ENCODE measurements at places on chromosomes 13 and 19. TPM values are rescaled to one million over a fixed set of nuclear protein-coding genes. Genes with fewer than 3 reads are reported as not detected.

Gene ELAVL1
- polyA plus RNA-seq: 64.3 TPM

Gene LILRA1
- polyA plus RNA-seq: 0.45 TPM

- peak; percentile 73 for DNase-seq
Observed at GRCh38 chr19:48799358-48800300, 11.2 kb downstream of the BCAT2 start.

Gene IZUMO1
- polyA plus RNA-seq: 3.6 TPM

- DNase-seq: no peak
Observed at GRCh38 chr19:13207237-13207845, 57.1 kb downstream of the IER2 start.

DNA sequence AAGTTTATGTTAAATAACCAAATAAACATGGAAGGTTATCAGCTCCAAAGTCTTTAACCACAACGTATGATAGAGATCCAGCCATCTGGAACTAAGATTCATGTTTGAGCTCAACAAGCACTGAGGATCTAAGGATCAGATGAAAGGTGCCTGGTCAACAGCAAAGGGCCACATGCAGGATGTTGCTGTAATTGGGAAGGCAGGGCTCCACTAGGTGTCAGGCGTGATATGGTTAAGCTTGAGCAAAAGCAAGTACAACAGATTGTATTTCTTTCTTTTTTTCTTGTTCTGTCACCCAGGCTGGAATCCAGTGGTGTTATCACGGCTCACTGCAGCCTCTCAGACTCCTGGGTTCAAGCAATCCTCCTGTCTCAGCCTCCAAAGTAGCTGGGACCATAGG, 12.0 kb downstream of the EBPL start:
- DNase-seq: no peak

DNA sequence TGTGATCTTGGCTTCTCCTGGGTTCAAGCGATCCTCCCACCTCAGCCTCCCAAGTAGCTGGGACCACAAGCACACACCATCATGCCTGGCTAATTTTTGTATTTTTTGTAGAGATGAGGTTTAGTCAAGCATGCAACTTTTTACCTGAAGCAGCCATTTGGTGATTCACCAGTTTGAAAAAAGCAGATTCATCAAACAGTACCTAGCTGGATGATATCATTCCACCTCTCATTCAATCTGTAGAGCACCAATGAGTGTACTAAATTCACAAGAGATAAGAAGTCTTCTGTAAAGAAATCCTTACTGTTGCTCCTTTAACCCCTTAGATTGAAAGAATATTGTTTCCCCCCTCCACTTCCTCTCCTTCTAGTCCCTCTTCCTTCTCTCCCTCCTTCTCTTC, 261.1 kb upstream of the RFC3 start:
- no peak for DNase-seq

Gene FFAR3
- polyA plus RNA-seq: 0.31 TPM

- DNase-seq: no peak
Observed at GRCh38 chr13:23588666-23589065, 18.5 kb downstream of the TNFRSF19 start.

DNA sequence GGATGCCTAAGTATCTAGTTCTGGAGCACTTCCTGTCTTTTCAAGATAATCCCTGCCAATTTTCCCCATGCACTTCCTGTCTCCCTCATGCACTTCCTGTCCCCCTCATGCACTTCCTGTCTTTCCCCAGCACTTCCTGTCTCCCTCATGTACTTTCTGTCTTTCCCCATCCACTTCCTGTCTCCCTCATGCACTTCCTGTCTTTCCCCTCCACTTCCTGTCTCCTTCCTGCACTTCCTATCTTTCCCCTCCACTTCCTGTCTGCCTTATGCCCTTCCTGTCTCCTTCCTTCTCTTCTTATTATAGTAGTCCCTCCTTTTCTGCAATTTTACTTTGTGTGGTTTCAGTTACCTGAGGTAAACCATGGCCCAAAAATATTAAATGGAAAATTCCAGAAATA, 3.0 kb upstream of the TNNT1 start:
- DNase-seq: no peak

DNA sequence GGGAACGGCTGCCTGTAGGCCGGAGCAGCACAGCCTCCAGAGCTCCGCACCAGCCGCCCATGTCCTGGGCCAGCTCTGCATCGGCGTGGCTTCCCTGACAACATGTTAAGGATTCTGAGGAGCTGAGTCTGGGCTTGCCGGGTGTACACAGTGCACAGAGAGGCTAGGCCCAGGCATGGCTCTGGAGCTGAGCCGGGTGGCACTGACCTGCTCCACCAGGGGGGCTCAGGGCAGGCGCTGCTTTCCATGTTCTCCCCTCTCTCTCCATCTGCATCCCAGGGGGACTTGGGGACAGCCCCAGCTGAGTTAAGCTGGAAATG, 31.6 kb downstream of the AP1M1 start:
- no peak for DNase-seq

DNA sequence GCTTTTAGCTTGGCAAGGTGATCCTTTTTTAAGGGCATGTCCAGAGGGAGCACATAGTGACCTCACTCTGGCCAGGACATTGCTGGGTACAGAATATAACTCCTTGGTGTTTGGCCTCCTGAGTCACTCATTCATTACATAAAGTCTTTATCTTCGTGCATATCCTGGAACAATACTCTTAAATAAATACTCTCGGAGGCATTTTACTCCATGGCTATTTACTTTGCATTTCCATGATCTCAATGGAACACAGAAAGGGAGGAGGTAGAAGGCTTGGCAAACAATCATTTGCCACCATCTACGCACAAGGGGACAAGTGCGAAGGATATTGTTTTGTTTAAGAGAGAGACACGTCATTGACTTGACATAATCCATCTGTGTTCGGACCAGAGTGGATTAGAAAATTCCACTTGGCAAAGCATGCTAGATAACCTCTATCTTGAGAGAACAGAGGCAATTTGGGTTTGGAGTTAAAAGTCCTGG, 210.0 kb downstream of the IRS2 start:
- no peak for DNase-seq

GRCh38 chr13:44873461-44873860, 115.8 kb downstream of the NUFIP1 start:
- no peak for DNase-seq

Gene TYROBP
- 13.3 TPM for polyA plus RNA-seq

- no peak for DNase-seq
Observed at GRCh38 chr13:99976575-99976974, 5.0 kb upstream of the ZIC5 start.

DNA sequence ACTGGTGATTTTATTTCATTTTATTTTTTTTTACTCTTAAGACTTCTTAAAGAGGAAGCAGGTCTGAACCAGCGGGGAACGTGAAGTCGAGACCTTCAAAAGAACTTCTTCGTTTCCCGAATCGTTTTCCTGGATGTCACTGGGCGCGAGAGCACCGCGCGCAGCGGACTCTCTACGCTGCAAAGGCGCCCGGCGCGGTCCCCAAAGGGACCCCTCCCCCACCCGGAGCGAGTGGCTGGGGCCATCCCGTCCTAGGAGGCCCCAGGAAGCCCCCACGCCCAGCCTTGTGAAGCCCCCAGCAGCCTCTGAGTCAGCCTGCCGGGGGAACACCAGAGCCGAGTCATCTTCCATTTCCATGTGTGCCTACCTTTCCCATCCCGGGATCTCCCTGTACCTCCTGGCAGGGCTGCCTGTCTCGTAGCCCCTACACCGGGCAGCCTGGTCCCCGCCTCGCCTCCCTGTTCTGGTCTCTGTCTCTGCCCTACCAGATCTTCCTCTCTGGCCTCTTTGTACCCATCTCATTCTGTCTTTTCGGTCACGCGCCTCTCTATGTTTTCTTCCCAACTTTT, 608 bp downstream of the CD70 start:
- DNase-seq: no peak

DNA sequence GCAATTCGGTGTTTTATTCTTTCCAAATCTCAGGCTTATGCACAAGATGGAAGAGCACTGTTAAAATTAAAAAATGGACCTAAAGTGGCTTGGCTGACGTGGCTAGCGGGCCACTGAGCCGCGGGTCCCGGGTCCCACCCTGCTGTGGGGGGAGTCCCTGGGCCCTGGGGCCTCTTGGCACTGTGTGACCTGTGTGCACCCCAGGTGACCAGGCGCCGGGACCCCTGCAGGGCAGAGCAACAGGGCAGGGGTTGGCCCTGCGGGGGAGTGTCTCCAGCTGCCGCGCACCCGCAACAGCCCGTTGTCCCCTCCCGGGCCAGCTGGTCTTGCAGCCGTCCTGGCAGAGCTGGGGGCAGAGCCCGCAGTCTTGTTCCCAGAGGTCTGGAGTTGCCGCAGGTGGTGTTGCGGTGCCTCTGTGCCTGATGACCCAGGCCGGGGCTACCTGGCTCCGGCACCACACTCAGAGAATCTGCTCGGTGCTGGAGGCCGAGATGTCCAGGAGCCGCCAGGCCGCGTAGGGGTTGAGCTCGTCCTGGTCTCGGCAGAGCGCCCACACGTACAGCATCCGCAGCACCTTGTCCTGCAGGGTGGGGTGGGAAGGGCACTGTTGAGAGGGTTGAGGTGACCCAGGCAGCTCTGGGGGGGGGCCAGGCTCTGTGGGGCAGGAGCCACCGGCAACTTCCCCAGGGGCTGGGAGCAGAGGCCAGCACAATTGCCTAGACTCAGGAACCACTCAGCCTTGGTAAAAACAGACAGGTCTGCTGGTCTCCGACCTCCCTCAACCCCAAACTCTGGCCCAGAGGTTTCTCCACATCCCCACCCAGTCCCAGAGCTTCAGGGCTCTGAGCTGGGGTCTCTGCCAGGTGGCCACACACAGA, 1.0 kb upstream of the CTXN1 start:
- no peak for DNase-seq

Gene CLEC4G
- polyA plus RNA-seq: 0.24 TPM

- no peak for DNase-seq
Observed at GRCh38 chr13:37136633-37137032, 31.2 kb upstream of the CSNK1A1L start.

DNA sequence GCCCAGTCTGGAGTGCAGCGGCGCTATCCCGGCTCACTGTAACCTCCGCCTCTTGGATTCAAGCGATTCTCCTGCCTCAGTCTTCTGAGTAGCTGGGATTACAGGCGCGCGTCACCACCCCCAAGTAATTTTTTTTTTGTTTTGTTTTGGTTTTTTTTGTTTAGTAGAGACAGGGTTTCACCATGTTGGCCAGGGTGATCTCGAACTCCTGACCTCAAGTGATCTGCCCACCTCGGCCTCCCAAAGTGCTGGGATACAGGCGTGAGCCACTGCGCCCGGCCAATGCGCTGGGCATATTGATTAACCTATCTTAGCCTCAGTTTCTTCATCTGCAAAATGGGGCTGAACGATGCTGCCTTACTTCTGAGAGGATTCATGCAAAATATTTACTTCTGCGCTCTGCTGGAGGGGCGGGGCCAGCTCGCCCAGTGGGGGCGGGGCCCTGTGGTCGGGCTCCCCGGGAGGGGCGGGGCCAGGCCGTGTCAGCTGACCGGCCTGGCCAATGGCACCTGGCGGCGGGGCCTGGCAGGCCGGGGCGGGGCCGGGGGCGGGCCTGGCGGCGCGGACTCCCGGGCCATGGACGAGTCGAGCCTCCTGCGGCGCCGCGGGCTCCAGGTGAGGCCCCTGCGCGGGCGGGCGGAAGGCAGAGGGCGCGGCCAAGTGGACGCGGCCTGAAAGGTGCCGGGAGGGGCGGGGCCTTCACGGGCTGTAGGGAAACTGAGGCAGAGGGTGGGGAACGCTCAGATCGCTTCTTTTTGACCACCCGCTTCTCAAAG, at the start of gene MAST3:
Gene MAST3, plus strand, starts transcription at position 562 of the 776 bp plus-strand sequence. Its CDS starts 15 bp downstream, at position 577.
- peak; percentile 67 for DNase-seq

DNA sequence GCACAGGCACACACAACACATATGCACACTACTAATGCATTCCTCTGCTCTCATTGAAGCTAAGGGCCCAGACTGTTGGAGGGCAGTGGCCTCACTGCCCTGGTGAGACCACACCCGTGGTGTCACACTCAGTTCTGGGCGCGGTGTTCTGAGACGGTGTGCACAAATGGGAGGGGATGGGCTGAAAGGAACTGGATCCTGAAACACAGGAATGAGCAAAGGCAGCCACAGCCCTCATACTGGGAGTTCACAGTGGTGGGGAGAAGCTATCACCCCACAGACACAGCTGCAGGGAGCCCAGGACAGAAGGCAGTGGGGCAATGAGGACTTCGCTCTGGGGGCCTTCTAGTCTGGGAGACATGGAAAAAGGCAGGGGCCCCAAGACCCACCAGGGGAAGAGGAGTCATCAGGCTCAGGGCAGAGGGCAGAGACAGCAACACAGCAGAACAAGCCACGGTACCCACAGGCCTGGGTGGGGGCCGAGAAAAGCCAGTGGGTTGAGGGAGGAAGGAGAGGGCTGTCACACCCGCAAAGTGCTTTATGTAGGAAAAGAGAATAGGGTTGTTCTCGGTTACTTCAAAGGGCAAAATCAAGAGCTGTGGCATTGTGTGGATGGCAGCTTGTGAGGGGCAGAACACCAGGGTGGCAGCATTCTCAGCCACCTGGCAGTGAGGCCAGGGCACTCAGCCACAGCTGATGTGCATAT, 75.4 kb upstream of the GPR183 start:
- DNase-seq: no peak

- no peak for DNase-seq
Observed at GRCh38 chr19:52673014-52673413, 34.9 kb upstream of the ZNF83 start.
